Naive thymus-derived CD8-positive, alpha-beta T cell (primary cell): ENCODE measurements at places on chromosomes 5 and 9.

DNA sequence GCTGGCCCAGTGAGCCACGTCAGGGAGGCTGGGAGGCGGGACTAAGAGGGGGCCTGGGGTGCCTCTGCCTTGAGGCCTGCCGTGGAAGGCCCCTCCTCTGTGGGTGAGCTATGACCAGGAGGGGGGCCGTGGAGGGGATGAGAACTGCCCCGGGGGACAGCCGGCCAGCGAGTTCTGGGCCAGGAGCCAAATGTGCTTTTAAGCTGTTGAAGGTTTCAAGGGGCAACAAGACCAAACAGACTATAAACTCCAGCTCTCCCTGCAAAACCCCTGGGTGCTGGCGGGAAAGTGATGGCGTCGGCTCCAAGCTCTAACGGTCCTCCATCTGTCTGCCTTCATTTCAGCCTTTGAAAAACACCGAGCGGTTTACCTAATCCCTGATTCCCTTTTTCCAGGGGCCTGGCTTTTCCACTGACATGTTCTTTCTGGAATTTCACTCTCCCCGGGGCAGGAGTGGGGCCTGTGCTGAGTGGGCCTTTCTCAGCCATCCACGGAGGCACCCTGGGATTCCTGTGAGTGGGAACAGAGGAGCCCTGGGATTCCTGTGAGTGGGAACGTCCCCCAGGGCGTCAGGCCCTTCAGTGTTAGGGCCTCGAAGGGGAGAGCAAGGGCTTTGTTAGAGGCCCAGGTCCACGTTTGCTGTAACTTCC lies 65.6 kb downstream of the COL5A1 start:
- peaks cover 2% of the 10 kb centered on the region for H3K4me1 ChIP-seq
- no peak overlapping the region for H3K27ac ChIP-seq
- DNase-seq, result no peak
- H3K27me3 ChIP-seq, result peaks cover 3% of the 10 kb centered on the region

DNA sequence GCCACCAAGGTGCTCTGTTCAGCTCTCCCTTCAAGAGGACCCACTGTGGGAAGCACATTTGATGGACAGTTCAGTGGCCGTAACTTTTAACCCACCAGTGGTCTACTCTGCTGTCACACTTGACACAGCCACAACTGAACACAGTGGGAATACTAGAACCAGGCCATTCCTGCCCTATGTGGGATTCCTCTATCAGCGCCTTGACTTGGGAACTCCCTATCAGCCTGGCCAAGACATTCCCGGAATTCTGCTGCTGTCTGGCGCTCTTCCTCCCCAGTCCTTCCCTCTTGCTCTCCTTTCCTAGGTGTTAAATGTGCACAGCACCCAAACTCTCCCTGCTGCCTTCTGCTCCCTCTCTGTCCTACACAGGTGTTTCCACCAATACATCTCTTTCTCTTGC lies 23.1 kb upstream of the SH3PXD2B start:
- H3K27ac ChIP-seq, result no peak overlapping the region
- no peaks in the 10 kb centered on the region for H3K4me1 ChIP-seq
- H3K4me3 ChIP-seq, result no peak overlapping the region

- no peak for DNase-seq
- no peaks in the 10 kb centered on the region for H3K36me3 ChIP-seq
- no peaks in the 10 kb centered on the region for H3K27me3 ChIP-seq
- H3K27ac ChIP-seq, result peak overlapping the region; percentile 98
- peak overlapping the region; percentile 0 for H3K4me3 ChIP-seq
These were observed 1.1 kb upstream of the ELL2 start for GRCh38 chr5:95962785-95963184.

DNA sequence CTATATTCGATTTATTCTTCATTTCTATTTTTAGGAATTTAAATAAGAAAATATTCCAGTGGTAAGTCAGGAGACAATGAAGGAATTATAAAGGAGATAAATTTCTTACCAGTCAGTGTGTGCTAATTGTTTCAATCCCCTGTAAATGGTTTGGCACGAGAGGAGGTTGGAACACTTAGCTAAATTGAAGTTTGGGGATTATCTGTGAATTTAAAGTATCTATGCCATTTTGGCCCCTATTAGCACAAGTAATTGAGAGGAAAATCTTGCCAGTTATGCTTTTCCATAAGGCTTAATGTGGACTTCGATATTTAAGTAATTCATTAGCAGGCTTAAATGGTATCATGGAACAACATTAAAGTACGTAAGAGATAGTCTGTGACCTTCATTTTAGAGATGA lies 860.8 kb downstream of the PTPRD start:
- H3K4me1 ChIP-seq, result no peaks in the 10 kb centered on the region
- H3K36me3 ChIP-seq, result no peaks in the 10 kb centered on the region
- no peak for DNase-seq
- no peak overlapping the region for H3K4me3 ChIP-seq
- H3K27ac ChIP-seq, result no peak overlapping the region

- no peaks in the 10 kb centered on the region for H3K27me3 ChIP-seq
- H3K27ac ChIP-seq, result no peak overlapping the region
- H3K4me3 ChIP-seq, result no peak overlapping the region
- H3K4me1 ChIP-seq, result no peaks in the 10 kb centered on the region
- no peak for DNase-seq
- H3K36me3 ChIP-seq, result no peaks in the 10 kb centered on the region
These were observed 385.1 kb downstream of the DTWD2 start for GRCh38 chr5:118603278-118603677.

- DNase-seq, result no peak
- H3K4me3 ChIP-seq, result no peak overlapping the region
- no peak overlapping the region for H3K27ac ChIP-seq
- no peaks in the 10 kb centered on the region for H3K4me1 ChIP-seq
- no peaks in the 10 kb centered on the region for H3K27me3 ChIP-seq
These were observed 8.2 kb upstream of the DOCK8 start for GRCh38 chr9:206481-206880.

GRCh38 chr9:81685763-81686613 lies 3.4 kb downstream of the TLE1 start:
- DNase-seq, result no peak
- H3K4me1 ChIP-seq, result peaks cover 30% of the 10 kb centered on the region
- no peak overlapping the region for H3K27ac ChIP-seq
- H3K4me3 ChIP-seq, result no peak overlapping the region

DNA sequence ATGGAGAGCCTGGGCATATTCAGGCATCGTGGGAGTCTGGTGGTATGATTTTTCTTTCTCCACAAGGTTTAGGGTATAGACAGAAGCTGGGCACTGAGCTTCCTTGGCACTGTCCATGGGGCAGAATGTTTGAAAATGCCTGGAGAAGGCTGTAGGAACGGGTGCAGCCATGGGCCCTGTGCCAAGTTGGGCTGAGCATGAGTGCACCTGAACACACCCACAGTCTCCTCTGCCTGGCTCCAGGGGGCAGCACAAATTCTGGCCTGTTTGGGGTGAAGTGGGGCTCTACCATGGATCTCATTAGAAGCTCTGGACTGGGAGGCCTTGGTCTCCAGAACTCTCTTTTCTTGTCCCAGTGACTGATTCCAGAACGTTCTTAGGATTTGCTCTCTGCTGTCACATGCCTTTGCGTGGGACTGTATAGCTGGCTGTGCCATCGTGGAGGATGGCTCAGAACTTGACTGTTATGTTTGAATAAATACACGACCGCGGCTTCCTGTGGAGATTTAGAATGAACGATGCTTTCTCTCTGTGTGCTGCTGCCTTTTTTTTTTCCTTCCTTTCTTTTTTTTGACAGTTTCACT lies 229.8 kb downstream of the FANCC start:
- no peaks in the 10 kb centered on the region for H3K27me3 ChIP-seq
- H3K4me1 ChIP-seq, result peaks cover 13% of the 10 kb centered on the region
- H3K36me3 ChIP-seq, result peaks cover 18% of the 10 kb centered on the region
- H3K27ac ChIP-seq, result no peak overlapping the region
- H3K4me3 ChIP-seq, result no peak overlapping the region

DNA sequence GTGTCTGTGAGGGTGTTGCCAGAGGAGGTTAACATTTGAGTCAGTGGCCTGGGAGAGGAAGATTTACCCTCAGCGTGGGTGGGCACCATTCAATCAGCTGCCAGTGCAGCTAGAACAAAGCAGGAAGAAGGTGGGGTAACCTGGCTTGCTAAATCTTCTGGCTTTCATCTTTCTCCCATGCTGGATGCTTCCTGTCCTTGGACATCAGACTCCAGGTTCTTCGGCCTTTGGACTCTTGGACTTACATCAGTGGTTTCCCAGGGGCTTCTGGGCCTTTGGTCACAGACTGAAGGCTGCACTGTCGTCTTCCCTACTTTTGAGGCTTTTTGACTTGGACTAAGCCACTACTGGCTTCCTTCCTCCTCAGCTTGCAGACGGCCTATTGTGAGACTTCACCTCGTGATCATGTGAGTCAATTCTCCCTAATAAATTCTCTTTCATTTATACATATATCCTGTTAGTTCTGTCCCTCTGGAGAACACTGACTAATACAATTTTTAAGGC lies 38.1 kb downstream of the PBX3 start:
- peak overlapping the region; percentile 52 for H3K4me3 ChIP-seq
- peak overlapping the region; percentile 73 for H3K27ac ChIP-seq
- no peaks in the 10 kb centered on the region for H3K27me3 ChIP-seq
- peaks cover 4% of the 10 kb centered on the region for H3K36me3 ChIP-seq
- H3K4me1 ChIP-seq, result peaks cover 27% of the 10 kb centered on the region

DNA sequence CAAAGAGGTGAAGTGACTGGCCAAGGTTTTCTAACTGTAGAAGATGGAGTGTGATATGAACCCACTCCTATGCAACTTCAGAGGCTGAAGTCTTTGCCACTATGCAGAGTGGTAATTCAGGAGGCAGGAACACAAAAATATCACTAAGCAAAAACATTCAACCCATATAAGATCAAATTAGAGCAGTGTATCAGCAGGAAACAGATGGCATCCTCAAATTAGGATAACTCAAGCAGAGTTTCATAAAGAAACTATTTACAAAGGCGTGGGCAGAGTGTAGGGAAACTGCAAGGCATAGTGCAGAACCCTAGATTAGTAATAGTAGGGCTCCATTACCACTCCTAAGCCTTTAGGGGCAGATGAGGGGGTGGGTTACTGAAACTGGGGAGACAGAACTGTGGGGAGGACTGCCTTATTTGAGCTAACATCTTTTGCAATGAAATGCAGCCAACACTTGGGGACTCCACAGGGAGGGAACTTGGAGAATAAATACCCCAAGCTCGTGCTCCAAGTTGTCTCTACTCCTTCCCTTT lies 72.2 kb downstream of the PTTG1 start:
- DNase-seq, result no peak
- no peak overlapping the region for H3K27ac ChIP-seq
- H3K27me3 ChIP-seq, result no peaks in the 10 kb centered on the region
- H3K4me1 ChIP-seq, result no peaks in the 10 kb centered on the region
- no peaks in the 10 kb centered on the region for H3K36me3 ChIP-seq

- H3K27me3 ChIP-seq, result no peaks in the 10 kb centered on the region
- no peak overlapping the region for H3K27ac ChIP-seq
- no peak overlapping the region for H3K4me3 ChIP-seq
- no peaks in the 10 kb centered on the region for H3K36me3 ChIP-seq
- no peak for DNase-seq
These were observed 81.6 kb downstream of the PPP2R2B start for GRCh38 chr5:146796911-146797310.

GRCh38 chr5:126015235-126016181 lies 407.7 kb upstream of the GRAMD2B start:
- H3K4me1 ChIP-seq, result no peaks in the 10 kb centered on the region
- no peaks in the 10 kb centered on the region for H3K36me3 ChIP-seq
- H3K4me3 ChIP-seq, result no peak overlapping the region

DNA sequence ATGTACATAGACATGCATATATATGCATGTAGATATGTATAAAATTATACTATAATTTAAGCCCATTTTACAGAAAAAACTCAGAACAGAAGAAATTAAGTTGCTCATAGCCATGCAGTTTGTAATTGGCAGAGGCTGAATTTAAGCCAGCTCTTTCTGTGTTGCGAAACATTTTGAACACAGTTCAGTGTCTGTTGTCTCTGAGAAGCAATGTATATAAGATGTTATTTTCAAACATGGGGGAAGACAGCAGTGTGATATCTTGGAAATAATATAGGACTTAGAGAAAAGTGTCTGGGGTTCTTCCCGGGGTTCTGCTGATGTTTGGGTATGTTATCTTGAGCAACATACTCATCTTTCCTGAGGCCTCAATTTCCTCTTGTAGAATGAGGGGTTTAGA lies 37.6 kb downstream of the SVEP1 start:
- H3K36me3 ChIP-seq, result no peaks in the 10 kb centered on the region
- no peak for DNase-seq
- H3K27ac ChIP-seq, result no peak overlapping the region
- H3K4me1 ChIP-seq, result no peaks in the 10 kb centered on the region

DNA sequence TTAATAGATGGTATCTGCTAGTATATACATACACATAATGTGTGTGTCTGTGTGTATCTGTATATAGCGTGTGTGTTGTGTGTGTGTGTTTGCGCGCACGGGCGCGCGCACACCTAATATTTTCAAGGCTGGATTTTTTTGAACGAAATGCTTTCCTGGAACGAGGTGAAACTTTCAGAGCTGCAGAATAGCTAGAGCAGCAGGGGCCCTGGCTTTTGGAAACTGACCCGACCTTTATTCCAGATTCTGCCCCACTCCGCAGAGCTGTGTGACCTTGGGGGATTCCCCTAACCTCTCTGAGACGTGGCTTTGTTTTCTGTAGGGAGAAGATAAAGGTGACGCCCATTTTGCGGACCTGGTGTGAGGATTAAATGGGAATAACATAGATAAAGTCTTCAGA lies 757 bp downstream of the FXN start:
- peak overlapping the region; percentile 89 for H3K27ac ChIP-seq
- H3K27me3 ChIP-seq, result no peaks in the 10 kb centered on the region
- peak overlapping the region; percentile 93 for H3K4me3 ChIP-seq
- DNase-seq, result no peak
- H3K4me1 ChIP-seq, result peaks cover 25% of the 10 kb centered on the region

DNA sequence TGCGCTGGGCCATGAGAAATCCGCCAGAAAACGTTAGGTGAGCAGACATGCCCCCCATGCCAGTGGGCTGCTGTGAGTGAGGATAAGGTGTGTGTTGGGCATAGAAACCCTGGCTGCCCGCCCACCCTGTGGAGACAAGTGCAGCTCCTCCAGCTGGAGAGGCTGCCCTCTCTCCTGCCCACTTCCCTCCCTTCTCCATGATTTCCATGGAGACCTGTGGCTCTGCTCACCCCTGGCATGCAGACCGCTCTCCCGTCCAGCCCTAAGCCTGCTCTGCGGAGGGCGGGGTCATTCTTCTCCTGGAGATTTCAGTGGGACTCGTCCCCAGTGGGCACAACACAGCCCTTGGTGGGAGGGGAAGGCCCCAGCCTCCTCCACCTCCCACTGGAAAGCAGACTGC lies 133.0 kb upstream of the FAM120A start:
- peaks cover 11% of the 10 kb centered on the region for H3K4me1 ChIP-seq
- H3K27ac ChIP-seq, result no peak overlapping the region
- H3K4me3 ChIP-seq, result no peak overlapping the region
- peaks cover 24% of the 10 kb centered on the region for H3K27me3 ChIP-seq
- H3K36me3 ChIP-seq, result peaks cover 2% of the 10 kb centered on the region

GRCh38 chr9:96467784-96468183 lies 17.8 kb downstream of the HABP4 start:
- H3K4me3 ChIP-seq, result no peak overlapping the region
- H3K27me3 ChIP-seq, result no peaks in the 10 kb centered on the region
- no peak overlapping the region for H3K27ac ChIP-seq
- DNase-seq, result no peak

DNA sequence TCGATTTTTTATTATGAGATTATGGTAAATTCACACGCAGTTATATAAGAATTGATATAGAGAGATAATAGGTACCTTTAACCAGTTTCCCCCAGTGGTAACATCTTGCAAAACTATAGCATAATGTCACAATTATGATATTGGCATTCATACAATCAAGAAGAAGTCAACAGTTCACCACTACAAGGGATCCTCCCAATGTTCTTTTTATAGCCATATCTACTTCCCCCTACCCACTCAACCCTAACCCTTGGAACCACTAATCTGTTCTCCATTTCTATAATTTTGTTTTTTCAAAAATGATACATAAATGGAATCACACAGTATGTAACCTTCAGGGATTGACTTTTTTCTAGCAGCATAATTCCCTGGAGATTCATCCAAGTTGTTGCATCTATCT lies 9.8 kb downstream of the ACTL7B start:
- H3K36me3 ChIP-seq, result no peaks in the 10 kb centered on the region
- H3K27me3 ChIP-seq, result no peaks in the 10 kb centered on the region
- no peak for DNase-seq
